Activated naive CD4-positive, alpha-beta T cell treated with anti-CD3 and anti-CD28 coated beads, Interleukin-2, amount 10 ng/mL, durations not matched to agents 7 days and 5 days (primary cell): ENCODE measurements at places on chromosomes 7 and 10.
A peak's percentile ranks its signal among the peaks of the same experiment; 100 is the strongest.

DNA sequence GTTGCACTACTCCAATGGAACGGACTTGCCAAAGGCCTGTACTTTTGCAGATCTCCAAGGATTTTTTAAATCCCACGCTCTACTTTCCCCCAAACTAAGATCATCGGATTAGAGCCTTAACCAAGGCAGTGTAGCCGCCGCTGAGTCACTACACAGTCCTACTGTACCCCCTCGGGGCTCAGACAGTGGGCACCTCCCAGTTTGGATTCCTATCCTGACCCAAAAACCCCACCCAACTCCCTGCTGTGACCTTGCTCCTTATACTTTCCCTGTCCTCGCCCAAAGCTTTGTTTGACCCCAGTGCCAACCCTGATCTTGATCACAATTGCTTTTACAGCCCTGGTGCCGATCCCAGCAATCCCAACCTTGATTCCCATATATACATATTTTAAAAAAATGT is 17.5 kb upstream of the PLAU start:
- DNase-seq = no peak

- no peak for DNase-seq
Measured at GRCh38 chr10:92897916-92898315, 49.6 kb downstream of the EXOC6 start.

DNA sequence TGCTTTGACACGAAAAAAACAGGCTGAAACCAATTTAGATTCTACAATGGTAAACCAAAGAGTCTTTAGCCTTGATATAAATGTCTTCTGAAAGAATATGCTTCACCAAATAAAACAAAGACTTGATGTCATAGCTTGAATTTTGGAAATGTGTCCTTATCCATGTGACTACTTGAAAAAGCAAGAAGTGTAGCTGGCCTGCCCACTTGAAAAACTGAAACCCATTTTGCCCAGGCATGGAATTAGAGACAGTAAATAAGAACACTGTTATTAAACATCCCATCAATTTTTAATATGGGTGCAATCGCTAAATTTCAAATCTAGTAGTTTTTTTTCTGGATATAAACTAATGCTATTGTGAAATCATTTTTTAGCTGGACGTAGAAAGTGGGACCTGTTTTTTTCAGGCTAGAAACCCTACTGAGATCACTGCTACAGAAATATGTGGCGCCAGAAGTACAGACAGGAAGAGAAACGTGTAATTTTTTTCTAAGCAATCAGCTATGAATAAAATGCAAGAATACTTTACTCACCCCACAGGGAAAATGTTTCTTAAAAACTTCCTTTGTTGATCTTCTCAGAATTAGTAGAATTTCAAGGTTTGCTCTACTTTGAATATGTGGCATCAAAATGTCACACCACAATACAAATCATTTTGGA is 56.7 kb downstream of the PIP4K2A start:
- DNase-seq = no peak

GRCh38 chr7:138006106-138006505 is 4.2 kb upstream of the CREB3L2 start:
- DNase-seq = no peak

- DNase-seq = no peak
Measured at GRCh38 chr10:49567810-49568209, 28.9 kb upstream of the ERCC6 start.

DNA sequence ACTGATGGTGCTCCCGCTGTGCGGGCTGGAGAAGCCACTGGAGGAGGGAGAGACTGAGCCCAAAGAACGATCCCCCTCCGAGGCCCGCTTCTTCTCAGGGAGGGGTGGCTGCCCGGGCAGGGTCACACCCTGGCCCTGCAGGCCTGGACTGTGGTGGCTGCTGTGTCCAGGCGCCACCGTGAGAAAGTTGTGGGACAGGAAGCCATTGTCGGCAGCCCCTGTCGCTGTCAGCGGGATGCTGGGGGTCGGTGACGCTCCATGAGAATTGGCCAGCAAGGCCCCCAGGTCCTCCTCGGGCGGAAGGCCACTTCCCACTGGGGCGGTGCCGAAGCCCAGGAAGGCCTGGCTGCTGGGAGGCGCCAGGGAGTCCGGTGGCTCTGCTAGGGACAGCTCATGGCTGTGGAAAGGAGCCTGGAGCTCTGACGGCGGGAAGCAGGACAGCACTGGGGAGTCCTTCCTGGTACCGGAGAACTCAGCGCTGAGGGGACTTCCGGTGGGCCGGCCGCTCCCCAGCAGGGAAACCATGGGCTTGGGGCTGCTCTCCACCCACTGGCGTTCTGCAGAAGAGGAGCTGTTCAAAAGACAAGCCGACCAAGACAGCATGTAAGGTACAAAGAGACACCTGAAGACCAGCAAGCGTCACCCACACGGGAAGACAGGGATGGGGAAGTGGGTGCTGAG is 278.8 kb downstream of the TNS3 start:
- DNase-seq = no peak

DNA sequence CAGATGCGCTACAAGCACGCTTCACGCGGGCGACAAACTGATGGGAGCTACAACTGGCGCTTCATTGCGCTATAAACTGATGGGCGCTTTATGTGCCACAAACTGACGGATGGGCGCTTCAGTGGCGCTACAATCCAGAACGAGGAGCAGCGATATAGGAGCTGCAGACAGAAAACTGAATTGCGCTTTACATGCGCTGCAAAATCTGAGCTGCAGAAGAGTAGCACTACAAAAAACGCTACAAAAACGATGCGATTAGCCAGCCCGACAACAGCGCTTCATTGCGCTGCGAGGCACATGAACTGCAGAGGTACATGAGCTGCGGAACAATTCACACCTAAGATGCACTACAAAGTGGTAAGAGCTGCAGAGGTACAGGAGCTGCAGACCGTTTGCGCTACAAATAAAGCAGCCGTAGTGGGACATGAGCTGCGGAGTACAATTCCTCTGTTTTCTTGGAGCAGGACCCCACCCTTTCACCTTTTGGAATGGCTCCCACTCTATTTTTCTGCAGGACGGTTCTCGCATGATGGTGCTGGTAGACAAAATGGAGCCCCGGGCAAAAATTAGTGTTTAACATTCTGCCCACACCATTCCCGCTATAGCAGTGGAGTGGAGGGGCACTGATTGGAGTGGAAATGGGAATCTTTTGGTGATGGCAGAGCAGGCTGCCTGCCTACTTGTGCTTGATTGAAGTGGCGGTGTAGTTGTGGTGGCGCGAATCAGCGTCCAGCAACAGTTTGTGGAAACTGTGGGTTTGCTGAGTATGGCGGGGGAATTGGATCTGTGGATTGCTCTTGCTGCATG is 1.2 kb upstream of the SGCE start:
- peak; percentile 38 for DNase-seq

- no peak for DNase-seq
Measured at GRCh38 chr10:88647061-88647615, 17.1 kb upstream of the LIPF start.

DNA sequence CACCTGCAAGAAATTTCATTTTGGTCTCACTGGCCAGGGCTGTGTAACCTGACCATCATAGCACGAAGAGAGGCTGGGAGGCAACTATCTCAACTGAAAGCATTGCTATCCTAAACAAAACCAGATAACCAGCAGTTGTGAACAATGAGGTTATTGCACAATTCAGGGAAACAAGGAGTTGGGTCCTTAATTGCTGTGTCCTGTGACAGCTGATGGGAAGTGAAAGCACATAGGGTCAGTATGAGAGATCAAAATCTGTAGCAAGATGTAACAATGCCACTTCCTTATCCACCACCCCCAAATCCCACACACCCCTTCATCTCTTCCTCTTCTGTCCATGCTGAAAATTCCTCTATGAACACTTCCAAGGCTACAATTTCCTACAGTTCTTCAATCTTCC is 80.2 kb downstream of the HTR7 start:
- DNase-seq = no peak

GRCh38 chr10:70551971-70552422 is 50.5 kb downstream of the PRF1 start:
- DNase-seq = no peak

DNA sequence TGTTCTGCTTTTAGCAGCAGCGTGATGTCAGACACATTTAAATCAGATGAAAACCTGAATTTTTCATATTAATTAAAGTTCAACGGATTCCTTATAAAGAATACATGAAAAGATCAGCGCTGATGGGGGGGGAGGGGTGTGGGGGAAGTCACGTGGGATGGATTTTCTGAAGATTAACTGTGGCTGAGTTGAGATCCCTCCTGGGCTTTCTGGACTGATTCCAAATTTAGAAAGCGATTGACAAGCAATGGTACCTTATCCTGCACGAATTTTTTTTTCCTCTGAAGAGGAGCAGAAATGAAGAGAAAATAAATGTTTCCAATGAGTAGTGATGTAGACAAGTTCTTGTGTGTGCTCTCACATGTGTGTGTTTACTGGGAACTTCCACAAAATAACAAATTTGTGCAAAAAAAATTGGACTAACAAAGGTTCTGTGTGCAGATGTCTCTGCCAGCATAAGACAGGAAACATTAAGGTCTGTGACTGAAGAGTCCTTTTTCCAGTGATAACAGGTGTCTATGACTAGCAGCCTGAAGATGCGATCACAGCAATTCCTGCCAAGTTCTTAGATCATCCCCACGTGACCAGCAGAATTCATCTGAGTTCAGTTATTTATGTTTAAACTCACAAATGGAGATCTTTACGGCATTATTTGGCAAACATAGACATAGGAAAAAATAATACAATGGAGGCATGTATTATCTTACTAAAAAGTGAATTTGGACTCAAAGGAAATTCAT is 585.2 kb upstream of the CELF2 start:
- DNase-seq = no peak

DNA sequence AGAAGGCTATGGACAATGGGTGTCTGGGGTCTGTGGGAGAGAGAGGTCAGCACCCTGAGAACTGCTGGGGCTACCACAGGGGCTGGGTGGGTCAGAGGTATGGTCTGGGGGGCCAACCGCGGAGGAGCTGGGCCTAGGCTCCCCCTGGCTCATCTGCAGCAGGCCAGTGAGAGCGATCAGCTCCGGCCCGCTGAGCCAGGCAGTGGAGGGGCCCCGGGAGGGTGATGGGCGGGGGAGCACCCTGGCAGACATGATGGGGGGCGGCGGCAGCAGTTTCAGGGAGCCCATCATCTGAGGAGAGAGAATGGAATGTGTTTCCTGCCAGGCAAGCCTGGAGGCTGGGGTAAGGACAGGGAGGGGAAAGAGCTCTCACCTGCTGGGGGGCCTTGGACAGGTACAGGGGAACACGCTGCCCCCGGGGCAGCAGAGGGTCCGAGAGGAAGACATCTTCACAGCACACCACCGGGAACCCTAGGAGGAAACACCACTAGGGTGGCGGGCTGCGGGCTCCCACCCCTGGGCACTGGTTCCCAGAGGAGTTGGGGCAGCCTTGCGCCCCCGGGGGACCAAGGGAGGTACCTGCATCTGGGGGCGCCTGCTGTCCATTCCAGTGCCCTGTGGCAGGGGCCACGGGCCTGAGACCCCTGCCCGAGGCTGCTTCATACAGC is 1.3 kb downstream of the SAP25 start:
- DNase-seq = no peak

DNA sequence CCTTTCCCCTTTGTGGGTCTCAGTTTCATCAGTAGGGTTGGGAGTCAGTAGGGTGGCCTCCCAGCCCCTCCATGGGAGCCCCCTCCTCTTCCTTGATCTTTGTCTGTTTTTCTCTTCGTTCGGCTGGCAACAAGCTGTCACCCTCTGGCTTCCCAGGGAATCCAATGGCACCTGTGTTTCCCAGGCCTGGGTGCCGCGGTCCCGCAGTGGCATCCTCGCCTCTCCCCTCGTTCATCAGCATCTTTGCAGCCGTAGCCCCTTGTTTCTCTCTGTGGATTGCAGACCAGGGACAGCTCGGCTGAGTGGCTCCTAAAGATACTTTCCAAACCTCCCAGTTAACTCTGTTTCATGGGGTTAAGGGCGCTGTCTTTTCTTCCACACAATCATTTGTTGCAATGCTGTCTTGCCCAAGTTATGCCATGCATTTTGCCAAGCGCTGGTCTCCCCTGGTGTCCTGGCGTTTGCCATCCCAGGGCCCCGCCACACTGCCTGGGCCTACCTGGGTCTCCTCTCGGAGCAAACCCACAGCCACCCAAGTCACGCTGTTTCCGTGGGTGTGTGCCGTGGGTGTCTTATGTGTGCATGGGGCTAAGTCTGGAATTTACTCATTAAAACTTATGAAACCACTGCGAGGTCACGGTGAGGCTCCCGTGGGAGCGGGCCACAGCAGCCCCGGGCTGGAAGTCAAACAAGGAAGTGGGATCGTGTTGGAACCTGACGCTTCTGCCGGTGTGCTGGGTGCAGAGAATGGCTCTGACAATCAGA is 189.4 kb upstream of the SHH start:
- DNase-seq = no peak
